ENCODE measurements at places on chromosomes 12 and 14.

DNA sequence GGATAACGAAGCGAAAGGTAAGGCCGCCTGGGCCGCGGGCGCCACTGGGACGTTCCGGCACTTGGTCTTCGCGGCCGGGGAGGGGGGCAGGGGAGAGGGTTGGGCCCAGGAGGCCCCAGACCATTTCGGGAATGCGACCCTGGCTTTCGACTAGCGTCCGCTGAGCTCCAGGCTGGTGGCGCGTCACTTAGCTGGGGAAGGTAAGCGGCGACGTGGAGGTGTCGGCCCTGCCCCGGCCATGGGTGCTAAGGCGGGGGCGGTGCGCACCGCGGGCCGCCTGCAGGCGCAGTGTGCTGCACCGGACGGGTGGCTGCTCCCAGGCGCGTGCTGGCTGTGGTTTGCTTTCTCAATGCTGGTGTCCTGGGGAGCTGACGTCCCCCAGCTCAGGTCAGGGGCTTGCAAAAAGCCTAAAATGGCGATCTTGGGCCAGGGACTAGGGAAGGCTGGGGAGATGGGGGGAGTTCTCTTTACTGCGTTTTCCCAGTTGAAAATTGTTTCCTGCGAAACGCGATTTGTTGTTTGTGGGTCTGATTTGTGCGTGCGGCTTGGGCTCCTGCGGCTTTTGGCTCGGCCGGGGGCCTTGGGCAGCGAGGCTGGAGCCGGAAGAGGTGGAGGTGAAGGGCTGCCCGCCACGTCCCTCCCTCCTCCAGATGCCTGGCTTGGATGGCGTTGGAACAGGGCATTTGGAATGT, 1.2 kb downstream of the HOXC10 start:
- DNase-seq, result no peak

DNA sequence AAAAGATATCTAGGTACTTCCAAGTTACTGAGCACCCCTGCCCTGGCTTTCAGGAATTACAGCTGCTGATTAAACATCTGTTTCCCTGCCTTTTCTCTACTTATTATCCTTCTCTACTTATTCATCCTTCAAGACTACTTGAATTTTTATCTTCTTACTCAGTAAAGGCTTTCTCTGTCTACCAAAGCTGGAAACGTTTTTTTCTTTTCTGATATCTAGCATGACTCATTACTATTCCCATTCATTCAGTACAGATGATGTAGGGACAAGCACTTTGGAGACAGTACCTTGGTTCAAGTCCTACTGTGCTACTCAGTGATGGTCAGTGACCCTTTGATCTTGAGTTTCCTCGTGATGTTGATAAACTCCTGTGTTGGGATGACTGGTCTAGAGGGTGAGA, 848.7 kb downstream of the NRXN3 start:
- DNase-seq, result no peak

DNA sequence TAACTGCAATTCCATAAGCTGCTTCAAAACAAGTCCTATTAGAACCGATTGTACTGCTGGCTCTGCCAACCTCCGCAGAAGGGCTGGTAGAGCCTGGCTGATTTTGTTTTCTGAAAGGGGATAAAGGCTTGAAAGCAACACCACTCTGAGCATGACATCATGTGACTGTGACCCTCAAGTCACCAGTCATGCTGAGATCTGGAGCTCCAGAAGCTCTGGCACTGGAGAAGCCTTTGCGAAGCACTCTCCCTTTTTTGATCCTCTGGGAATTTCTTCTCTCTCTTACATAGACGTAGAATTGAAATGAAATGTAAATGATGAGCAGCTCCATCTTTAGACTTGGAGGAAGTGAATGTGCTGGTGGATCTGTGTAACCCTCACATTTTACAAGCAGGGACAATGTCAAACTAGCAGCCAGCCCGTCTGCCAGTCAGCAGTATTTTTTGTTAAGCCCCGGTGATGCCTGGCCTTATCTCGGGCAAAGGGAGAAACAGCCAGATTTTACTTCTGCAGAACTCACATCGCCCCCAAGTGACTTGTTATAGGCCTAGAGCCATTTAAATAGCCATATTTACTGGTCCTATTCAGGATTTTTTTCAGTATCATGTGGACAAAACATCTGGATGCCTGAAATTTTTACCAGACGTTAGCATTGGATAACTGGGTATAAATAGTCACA, 112.1 kb upstream of the NPAS3 start:
- DNase-seq, result no peak

DNA sequence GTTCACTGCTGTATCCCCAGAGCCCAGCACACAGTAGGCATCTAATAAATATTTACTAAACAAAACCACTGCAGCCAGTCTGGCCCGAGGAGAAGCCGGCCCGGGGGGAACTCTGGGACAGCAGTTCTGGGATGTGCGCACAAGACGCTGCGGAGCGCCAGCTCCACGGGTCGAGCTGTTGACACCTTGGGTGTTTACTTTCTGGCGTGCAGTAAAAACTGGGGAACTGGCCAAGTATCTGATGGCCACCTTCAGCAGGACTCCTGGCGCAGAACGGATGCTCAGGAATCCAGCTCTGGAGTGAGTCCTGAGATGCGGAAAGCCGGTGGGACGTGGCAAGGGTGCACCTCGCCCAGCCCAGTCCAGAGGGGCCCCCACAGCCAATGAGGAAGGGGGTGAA, 65.6 kb downstream of the NCOR2 start:
- no peak for DNase-seq

GRCh38 chr12:125436686-125437085, 371.5 kb downstream of the AACS start:
- DNase-seq, result no peak

GRCh38 chr12:93365616-93366405, 11.9 kb upstream of the NUDT4 start:
- DNase-seq, result no peak

- no peak for DNase-seq
These were observed 569 bp upstream of the RGS6 start for GRCh38 chr14:71931492-71932228.

GRCh38 chr14:69315301-69315700, 55.3 kb downstream of the GALNT16 start:
- DNase-seq, result no peak

- DNase-seq, result no peak
These were observed 102.0 kb downstream of the HMGA2 start for GRCh38 chr12:65926119-65926908.

DNA sequence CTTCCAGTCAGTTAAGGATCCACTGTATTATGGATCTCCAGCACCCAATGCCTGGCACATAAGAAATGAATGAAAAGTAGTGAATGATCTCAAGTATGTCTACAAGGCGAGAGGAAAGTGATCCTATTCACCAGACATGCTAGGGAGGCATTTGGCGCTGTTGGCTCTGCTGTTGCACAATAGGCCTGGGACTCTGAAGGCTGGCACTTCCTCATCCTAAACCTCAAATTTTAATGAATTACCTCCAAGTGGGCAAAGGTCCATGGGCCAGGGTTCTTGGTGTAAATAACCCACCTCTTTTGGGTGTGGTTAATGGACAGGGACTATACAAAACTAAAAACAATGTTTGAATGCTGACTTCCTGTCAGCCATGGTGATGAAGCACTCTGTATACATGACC, 173.4 kb upstream of the PZP start:
- no peak for DNase-seq

DNA sequence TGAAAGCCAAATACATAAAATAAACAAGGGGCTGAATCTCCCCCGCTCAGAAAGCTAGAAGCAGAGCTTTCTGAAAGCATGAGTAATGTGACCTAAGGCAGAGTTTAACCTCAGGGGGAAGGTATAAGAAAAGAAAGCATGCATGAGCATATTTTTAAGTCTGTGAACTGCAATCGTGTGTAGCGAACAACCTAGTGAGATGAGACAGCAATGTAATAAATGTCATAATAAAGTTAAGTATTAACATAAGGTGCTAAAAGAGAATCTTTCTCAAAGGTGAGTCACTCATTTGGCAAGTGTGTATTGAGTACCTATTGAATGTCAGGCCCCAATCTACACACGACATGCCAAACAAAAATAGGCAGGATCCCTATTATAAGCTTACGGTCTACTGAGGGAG, 14.2 kb upstream of the WDR20 start:
- no peak for DNase-seq
